ENCODE measurements at places on chromosomes 1 and 21. TPM values are rescaled to one million over a fixed set of nuclear protein-coding genes. Genes with fewer than 3 reads are reported as not detected.

DNA sequence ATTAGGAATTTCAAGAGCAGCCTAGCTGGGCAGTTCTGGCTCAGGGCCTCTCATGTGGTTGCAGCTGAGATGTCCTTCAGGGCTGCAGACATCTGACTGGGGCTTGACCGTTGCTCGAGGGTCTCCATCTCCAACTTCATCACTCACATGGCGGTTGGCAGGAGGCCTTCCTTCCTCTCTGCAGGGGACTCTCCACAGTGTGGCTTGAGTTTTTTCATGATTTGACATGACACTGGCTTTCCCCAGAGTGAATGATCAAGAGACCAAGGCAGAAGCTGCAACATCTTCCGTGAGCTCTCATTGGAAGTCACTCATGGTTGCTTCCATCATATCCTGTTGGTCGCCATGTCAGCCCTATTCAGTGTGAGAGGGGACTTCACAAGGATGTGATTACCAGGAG, 74.6 kb downstream of the RUNX3 start:
- no peak for DNase-seq

Gene SNIP1
- 24.2 TPM for total RNA-seq

DNA sequence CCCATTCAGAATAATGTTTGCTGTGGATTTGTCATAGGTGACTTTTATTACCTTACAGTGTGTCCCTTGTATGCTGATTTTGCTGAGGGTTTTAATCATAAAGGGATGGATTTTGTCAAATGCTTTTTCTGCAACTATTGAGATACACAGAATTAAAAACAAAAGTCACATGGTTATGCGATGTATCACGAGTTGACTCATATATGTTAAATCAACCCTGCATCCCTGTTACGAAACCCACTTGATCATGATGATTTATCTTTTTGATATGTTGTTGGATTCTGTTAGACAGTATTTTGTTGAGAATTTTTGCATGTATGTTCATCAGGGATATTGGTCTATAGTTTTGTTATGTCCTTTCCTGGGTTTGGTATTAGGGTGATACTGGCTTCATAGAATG, 10.7 kb upstream of the OR2T34 start:
- DNase-seq: no peak

Gene S100A14
- not detected for total RNA-seq

GRCh38 chr1:117871013-117871412, 58.4 kb downstream of the GDAP2 start:
- no peak for DNase-seq

DNA sequence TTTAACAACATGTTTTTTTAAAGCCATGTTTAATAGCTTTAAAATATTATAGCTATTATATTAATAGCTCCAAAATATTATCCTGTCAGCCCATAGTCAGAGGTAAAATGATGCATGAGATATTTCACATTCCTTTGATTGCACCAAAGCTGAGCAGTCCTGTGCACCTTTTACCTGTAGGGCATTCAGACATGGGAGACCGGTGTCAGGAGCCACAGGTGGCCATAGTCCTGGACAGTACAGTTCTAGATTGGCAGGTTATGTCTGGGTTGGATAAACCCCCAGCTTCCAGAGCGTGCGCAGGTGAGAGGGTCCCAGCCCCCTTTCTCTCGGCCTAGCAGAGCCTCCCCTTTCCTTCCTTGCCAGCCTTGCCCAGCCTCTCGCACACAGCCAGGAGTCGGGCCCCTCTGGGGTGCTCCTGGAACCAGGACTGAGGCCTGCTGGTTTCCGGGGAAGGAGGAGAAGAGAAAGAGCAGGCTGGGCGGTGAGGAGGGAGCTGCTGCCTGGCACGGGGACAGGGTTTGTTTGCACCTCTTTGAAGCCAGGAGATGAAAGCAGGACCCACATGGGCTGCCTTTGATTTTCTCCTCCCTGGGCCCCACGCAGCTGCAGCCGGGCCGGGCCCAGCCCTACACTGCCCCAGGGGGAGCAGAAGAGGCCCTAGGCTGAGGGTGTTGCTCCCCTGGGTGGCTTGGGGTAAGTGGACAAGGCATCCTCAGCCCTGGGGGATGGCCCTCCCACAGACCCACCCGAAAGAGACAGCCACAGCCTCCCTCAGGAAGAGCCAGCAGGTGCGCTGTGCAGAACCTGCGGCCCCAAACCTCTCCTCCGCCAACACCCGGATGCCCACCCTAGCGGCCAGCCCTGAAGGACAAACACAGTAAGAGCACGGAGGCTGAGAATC, 75.2 kb upstream of the TARDBP start:
- DNase-seq: no peak

All from OCI-LY7 (cell line).